ENCODE measurements at places on chromosomes 2 and 18. TPM values are rescaled to one million over a fixed set of nuclear protein-coding genes. Genes with fewer than 3 reads are reported as not detected.

Gene LIMS3
- 3.1 TPM for total RNA-seq

GRCh38 chr2:148263890-148264289, 243.0 kb downstream of the MBD5 start:
- H3K36me3 ChIP-seq = no peaks in the 10 kb centered on the region
- no peaks in the 10 kb centered on the region for H3K4me1 ChIP-seq
- no peak for DNase-seq
- no peak overlapping the region for H3K27ac ChIP-seq
- no peak overlapping the region for H3K4me3 ChIP-seq

DNA sequence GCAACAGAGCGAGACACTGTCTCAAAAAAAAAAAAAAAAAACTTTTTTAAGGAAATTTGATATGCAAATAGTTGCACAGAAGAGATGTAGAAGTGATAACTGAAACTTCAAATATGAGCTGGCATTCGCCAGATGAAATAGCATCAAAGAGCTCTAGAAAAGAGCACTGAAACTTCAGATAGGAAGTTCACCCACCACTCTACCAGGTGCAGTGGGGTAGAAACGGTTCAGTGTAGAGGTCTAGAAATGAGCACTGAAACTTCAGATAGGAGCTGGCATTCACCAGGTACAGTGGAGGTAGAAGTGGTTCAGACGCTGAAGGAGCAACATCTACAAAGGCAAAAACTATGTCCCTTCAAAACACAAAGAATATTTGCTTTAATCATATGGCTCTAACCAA, 9.0 kb upstream of the ONECUT2 start:
- no peak overlapping the region for H3K27ac ChIP-seq
- DNase-seq = no peak
- H3K4me1 ChIP-seq = peaks cover 2% of the 10 kb centered on the region
- H3K36me3 ChIP-seq = no peaks in the 10 kb centered on the region
- H3K4me3 ChIP-seq = no peak overlapping the region

Gene TMEM169
- total RNA-seq = 0.24 TPM

Gene SCYGR6
- total RNA-seq = not detected

DNA sequence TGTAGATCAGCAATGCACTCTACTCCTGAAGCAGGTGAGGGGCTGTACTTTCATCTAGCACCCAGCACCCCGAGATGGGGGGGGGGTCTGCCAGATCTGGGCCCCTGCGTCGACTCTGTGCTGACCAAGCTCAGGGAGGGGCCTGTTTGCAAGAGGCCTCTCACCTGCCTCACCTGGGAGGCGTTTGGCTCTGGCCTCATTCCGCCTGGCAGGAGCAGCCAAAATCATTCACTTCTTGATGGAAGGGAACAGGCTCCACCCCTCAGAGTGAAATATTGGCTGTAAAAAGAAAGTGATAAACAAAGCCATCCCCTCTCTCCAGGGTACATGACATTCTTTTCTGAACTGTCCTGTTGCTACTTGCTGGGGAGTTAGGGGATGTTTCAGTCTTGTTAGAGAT, 10.7 kb upstream of the IL1R2 start:
- no peak for DNase-seq
- no peaks in the 10 kb centered on the region for H3K36me3 ChIP-seq
- no peaks in the 10 kb centered on the region for H3K27me3 ChIP-seq
- H3K4me1 ChIP-seq = peaks cover 10% of the 10 kb centered on the region

DNA sequence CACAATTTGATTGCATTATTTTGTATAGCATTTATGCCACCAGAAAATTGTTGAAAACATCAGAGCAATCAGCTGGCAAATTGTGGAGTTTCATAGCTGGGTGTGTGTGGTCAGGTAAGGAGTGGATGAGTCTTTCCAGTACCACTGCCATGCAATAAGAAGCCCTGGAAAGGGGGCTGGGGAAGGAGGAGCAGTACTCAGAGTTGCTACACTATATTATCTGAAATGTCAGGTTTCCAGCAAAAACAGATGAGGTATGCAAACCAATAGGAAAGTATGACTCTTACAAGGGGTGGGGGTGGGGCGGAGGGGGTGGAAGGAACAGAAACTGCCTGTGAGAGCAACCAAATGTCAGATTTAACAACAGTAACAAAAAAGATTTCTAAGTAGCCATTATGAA, 112.2 kb downstream of the SOS1 start:
- no peak overlapping the region for H3K27ac ChIP-seq
- H3K36me3 ChIP-seq = peaks cover 11% of the 10 kb centered on the region
- no peaks in the 10 kb centered on the region for H3K27me3 ChIP-seq

GRCh38 chr2:136126021-136126420, 8.1 kb upstream of the CXCR4 start:
- H3K4me3 ChIP-seq = no peak overlapping the region
- DNase-seq = no peak
- no peaks in the 10 kb centered on the region for H3K36me3 ChIP-seq
- H3K4me1 ChIP-seq = no peaks in the 10 kb centered on the region
- H3K27me3 ChIP-seq = peaks cover 25% of the 10 kb centered on the region
- H3K27ac ChIP-seq = no peak overlapping the region

- peak; percentile 47 for DNase-seq
- no peak overlapping the region for H3K4me3 ChIP-seq
- H3K27me3 ChIP-seq = no peaks in the 10 kb centered on the region
- no peaks in the 10 kb centered on the region for H3K4me1 ChIP-seq
Measured at GRCh38 chr2:28821295-28821958, 10.8 kb downstream of the SPDYA start.

GRCh38 chr2:42342061-42342794, 18.8 kb downstream of the COX7A2L start:
- H3K27ac ChIP-seq = peak overlapping the region; percentile 19
- peaks cover 38% of the 10 kb centered on the region for H3K4me1 ChIP-seq
- H3K36me3 ChIP-seq = no peaks in the 10 kb centered on the region
- no peak overlapping the region for H3K4me3 ChIP-seq
- no peaks in the 10 kb centered on the region for H3K27me3 ChIP-seq

Gene TLX2
- total RNA-seq = not detected

GRCh38 chr2:16553226-16553625, 112.4 kb downstream of the CYRIA start:
- H3K4me3 ChIP-seq = no peak overlapping the region
- no peak for DNase-seq
- peaks cover 59% of the 10 kb centered on the region for H3K36me3 ChIP-seq
- H3K27ac ChIP-seq = no peak overlapping the region

- peak; percentile 81 for DNase-seq
- no peaks in the 10 kb centered on the region for H3K36me3 ChIP-seq
- H3K27me3 ChIP-seq = no peaks in the 10 kb centered on the region
- H3K4me1 ChIP-seq = peaks cover 11% of the 10 kb centered on the region
- no peak within 1 kb of the TSS for H3K27ac ChIP-seq
Measured at GRCh38 chr2:227717687-227718567, at the start of gene SLC19A3. TSS of gene SLC19A3 (minus strand) at chr2:227718028. CDS start at chr2:227702318, 15,710 bp downstream.

- no peak for DNase-seq
- no peaks in the 10 kb centered on the region for H3K27me3 ChIP-seq
Measured at GRCh38 chr2:45843136-45843535, 191.7 kb downstream of the PRKCE start.

Gene FBLN7
- total RNA-seq = 1.5 TPM

DNA sequence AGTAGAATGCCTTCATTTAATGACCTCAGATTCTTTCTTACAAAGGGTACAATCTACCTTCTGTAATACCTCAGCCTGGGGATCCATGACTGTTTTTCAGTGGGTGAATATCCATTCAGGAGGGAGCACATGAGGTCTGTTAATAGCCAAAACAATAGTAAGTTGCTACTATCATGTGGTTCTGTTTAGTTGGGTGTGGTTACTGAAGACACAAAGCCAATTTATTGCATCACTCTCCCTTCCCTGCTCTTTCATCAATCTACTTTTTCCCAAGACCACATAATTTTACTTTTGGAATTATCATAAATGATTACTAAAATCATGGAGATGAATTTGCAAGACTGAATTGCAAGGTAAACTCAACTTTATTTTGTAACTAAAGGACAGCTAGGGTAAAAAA, 254.2 kb downstream of the GALNT13 start:
- no peaks in the 10 kb centered on the region for H3K4me1 ChIP-seq
- DNase-seq = no peak
- no peak overlapping the region for H3K27ac ChIP-seq
- H3K4me3 ChIP-seq = no peak overlapping the region
- no peaks in the 10 kb centered on the region for H3K27me3 ChIP-seq

DNA sequence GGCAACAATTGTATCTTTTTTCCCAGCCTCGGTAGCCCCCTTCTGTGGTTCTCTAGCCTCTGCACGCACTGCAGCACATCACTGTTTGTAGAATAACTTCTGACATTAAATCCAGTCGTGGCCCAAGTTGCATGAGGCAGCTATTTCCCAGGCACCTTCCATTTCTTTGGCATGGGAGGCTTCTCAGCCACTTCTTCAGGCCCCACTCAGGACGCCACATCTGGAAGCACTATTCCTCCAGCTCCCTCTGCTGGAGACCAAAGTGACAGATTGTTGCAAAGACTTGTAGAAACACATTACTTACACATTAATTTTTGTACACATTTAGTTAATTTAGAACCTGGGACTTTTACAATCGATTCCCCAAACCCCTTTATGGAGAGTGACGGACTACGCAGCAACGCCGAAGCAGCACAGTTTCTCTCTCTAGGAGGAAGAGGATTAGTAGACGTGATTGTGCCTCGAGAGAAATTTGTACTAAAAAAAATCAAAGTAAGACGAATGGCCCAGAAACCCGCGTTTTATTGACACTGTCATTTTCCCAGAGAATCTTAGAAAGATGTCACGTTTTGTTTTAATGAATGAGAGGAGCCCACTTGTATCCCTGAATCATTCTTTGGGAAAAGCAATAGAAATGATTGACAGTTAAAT, 57.8 kb upstream of the RGPD5 start:
- no peaks in the 10 kb centered on the region for H3K36me3 ChIP-seq
- H3K4me3 ChIP-seq = no peak overlapping the region
- no peak overlapping the region for H3K27ac ChIP-seq
- peak; percentile 58 for DNase-seq

DNA sequence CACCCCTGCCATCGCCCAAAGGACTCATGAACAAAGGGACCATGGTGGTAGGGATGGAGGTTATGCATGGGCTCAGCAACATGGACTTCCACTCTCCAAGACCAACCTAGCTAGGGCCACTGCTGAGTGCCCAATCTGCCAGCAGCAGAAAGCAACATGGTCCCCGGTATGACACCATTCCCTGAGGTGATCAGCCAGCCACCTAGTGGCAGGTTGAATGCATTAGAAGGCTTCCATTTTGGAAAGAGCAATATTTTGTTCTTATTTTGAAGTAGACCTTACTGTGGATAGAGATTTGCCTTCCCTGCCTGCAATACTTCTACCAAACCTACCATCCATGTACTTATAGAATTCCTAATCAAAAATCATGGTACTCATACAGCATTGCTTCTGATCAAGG, 99.8 kb downstream of the METTL4 start:
- H3K4me3 ChIP-seq = no peak overlapping the region
- no peaks in the 10 kb centered on the region for H3K36me3 ChIP-seq
- no peak overlapping the region for H3K27ac ChIP-seq

GRCh38 chr2:10781746-10782145, 30.8 kb downstream of the PDIA6 start:
- no peak overlapping the region for H3K27ac ChIP-seq
- H3K4me3 ChIP-seq = no peak overlapping the region
- DNase-seq = no peak
- peaks cover 3% of the 10 kb centered on the region for H3K36me3 ChIP-seq
- no peaks in the 10 kb centered on the region for H3K27me3 ChIP-seq
- H3K4me1 ChIP-seq = no peaks in the 10 kb centered on the region

DNA sequence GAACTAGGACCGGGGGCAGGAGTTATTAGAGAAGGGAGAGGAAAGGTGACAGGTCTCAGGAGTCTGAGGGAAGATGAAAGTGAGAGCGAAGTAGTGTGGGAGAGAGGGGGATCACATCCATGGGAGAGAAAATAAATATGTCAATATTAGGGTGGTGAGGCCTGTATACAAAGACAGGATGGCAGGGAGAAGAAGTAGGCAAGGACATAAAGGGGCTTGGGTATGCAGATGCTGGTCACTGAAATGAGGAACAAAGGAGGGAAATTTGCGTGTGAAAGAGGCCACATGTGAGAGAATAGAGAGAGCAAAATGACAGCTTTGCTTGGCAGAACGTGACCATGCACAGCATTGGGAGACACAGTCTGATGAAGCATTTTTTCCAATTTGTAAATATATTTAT, 13.6 kb downstream of the METAP1D start:
- no peak overlapping the region for H3K27ac ChIP-seq
- no peaks in the 10 kb centered on the region for H3K27me3 ChIP-seq
- no peak overlapping the region for H3K4me3 ChIP-seq

GRCh38 chr2:39525636-39526412, 88.7 kb upstream of the MAP4K3 start:
- no peaks in the 10 kb centered on the region for H3K36me3 ChIP-seq
- peak overlapping the region; percentile 52 for H3K27ac ChIP-seq
- H3K27me3 ChIP-seq = no peaks in the 10 kb centered on the region
- H3K4me1 ChIP-seq = peaks cover 52% of the 10 kb centered on the region
- DNase-seq = no peak

- no peaks in the 10 kb centered on the region for H3K4me1 ChIP-seq
- no peak overlapping the region for H3K4me3 ChIP-seq
- H3K36me3 ChIP-seq = no peaks in the 10 kb centered on the region
- DNase-seq = no peak
- no peak overlapping the region for H3K27ac ChIP-seq
Measured at GRCh38 chr18:22695674-22696073, 237.5 kb upstream of the RBBP8 start.

GRCh38 chr2:10412380-10412779, 35.7 kb downstream of the ODC1 start:
- peaks cover 10% of the 10 kb centered on the region for H3K36me3 ChIP-seq
- H3K27me3 ChIP-seq = no peaks in the 10 kb centered on the region
- no peak overlapping the region for H3K27ac ChIP-seq
- H3K4me3 ChIP-seq = no peak overlapping the region
- DNase-seq = no peak

Gene ACKR3
- total RNA-seq = 102 TPM

GRCh38 chr18:26052505-26052904, 37.9 kb downstream of the SS18 start:
- DNase-seq = no peak
- H3K4me1 ChIP-seq = peaks cover under 1% of the 10 kb centered on the region
- no peaks in the 10 kb centered on the region for H3K27me3 ChIP-seq
- no peak overlapping the region for H3K4me3 ChIP-seq

Gene OSBPL1A
- total RNA-seq = 50.9 TPM

Gene ROCK2
- 35.5 TPM for total RNA-seq

GRCh38 chr2:37586663-37587317, 84.7 kb downstream of the CDC42EP3 start:
- no peaks in the 10 kb centered on the region for H3K36me3 ChIP-seq
- H3K27ac ChIP-seq = peak overlapping the region; percentile 13
- H3K27me3 ChIP-seq = no peaks in the 10 kb centered on the region
- H3K4me3 ChIP-seq = no peak overlapping the region

GRCh38 chr2:18133310-18133709, 254.8 kb downstream of the KCNS3 start:
- no peak overlapping the region for H3K4me3 ChIP-seq
- no peak overlapping the region for H3K27ac ChIP-seq
- no peaks in the 10 kb centered on the region for H3K4me1 ChIP-seq
- no peaks in the 10 kb centered on the region for H3K36me3 ChIP-seq
- DNase-seq = no peak
- no peaks in the 10 kb centered on the region for H3K27me3 ChIP-seq

Gene FMNL2
- 4.4 TPM for total RNA-seq
